AG08395 (cell line): ENCODE measurements at places on chromosomes 1 and 21.

DNA sequence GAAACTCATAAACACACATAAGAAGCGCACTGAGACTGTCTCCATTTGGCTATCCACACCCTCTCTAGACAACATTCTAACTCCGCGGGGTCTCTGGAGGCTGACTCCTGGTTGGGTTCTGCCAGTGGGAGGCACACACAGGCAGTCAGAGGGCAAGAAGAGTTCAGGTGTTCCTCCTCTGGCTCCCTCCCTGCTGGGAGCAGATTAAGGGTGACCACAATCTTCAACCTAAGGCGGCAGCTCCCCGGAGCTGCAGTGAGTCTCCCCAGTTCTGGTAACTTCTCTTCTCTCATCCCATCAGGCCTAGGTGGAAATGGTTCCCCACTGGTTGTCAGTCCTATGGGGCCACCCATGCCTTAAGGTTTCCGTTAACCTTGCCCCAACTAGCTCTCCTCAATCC, 7.4 kb upstream of the TENT5C start:
- DNase-seq, result no peak

GRCh38 chr1:203536575-203536974, 42.6 kb downstream of the OPTC start:
- DNase-seq, result no peak

DNA sequence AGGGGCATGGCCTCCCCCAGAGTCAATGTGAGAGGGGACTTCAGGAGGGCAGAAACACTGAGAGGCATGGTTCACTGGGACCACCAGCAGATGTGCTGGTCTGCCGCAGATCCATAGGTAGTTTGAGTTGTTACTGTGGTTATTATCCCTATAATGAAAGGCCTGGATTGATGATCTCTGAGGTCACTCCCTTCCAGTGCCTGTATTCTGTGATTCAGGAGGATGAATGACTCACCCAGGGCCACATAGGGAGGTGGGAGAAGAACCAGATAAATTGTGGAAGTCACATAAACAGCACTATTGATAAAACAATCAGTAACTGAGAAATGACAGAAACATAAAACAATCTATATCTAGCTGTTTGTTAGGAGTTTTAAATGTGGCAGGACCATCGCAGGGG, 22.7 kb upstream of the ACTL8 start:
- peak; percentile 77 for DNase-seq

GRCh38 chr1:183993132-183993531, 44.4 kb downstream of the COLGALT2 start:
- no peak for DNase-seq
